ENCODE measurements at places on chromosomes 5 and 9.

- DNase-seq, result no peak
Measured at GRCh38 chr5:96326902-96327301, 106.1 kb downstream of the PCSK1 start.

DNA sequence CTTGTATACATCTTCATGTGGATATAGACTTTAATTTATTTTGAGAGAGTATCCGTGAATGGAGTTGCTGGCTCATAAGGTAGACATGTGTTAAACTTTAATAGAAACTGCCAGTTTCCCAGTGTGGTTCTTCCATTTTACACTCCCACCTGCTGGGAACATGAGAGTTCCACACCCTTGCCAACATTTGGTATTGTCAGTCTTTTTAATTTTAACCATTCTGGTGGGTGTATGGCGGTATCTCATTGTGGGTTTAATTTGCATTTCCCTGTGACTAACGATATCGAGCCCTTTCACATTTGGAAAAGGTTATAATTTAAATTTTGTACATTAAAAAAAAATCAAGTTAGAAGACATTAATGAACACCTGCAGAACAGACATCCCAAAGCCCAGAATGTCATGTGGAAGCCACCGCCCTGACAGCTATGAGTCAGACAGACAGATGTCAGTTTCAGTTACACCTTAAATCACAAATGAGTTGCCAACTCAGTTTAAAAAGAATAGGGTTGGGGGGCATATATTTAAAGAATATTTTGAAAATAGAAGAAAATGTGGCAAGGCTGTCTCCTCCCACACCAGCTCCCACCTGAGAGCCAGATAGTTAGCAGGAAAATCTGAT, 36.9 kb downstream of the ANKRD33B start:
- no peak for DNase-seq

DNA sequence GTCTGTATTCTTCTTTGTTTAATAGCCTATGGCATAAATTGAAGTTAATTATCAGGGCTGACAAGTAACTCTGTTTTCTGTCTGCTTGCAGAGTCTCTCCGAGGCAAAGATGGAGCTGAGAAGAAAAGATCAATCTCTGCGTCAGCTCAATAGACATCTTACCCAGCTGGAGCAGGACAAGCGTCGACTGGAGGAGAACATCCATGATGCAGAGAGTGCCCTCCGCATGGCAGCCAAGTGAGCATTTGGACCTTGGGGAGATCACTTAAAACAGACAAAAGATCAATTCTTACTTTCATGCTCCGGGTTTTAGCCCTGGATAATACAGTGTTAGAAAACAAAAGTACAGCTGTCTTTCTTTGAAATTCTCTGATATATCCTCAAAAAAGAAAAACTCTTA, 293.8 kb downstream of the CCDC171 start:
- DNase-seq, result no peak

DNA sequence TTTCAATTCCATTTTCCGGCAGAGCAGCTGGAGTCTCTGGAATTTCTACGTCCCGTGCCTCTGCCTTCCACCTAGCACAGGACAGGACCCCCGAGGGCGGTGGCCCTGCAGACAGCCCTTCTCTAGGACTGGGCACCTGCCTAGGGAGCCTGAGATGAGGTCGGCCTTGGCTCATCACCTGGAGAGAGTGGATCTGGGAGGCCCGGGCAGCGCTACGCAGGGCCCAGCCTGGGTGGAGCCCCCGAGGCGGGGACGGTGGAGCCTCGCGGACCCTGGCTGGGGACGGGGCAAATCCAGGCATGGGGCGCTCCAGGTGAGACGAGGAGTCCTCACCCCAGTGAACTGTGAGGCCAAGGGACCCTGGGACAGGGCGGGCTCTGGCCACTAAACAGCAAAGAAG, 114.5 kb downstream of the MTRR start:
- DNase-seq, result no peak

- no peak for DNase-seq
Measured at GRCh38 chr9:108691614-108692013, 164.2 kb downstream of the ACTL7B start.

- DNase-seq, result no peak
Measured at GRCh38 chr5:82911910-82912309, 165.3 kb downstream of the TMEM167A start.
